A549 treated with CORT108297 at 1 μM for 4 hours (cell line): ENCODE measurements at places on chromosomes 12 and 14. TPM values are rescaled to one million over a fixed set of nuclear protein-coding genes. Genes with fewer than 3 reads are reported as not detected.

TMPRSS12 gene
- total RNA-seq: not detected in 5 replicates

MEG3 gene
- total RNA-seq: 49.4 to 80.3 TPM (median 65.6 TPM) in 5 replicates

ACOT6 gene
- total RNA-seq: not detected in 5 replicates

GLS2 gene
- total RNA-seq: 0.06 to 0.22 TPM (median 0.12 TPM) in 5 replicates

MANSC4 gene
- total RNA-seq: not detected in 5 replicates

AQP6 gene
- not detected in 5 replicates for total RNA-seq

YARS2 gene
- 27.0 to 31.4 TPM (median 30.1 TPM) in 5 replicates for total RNA-seq
